ENCODE measurements at places on chromosomes 13 and 19.

DNA sequence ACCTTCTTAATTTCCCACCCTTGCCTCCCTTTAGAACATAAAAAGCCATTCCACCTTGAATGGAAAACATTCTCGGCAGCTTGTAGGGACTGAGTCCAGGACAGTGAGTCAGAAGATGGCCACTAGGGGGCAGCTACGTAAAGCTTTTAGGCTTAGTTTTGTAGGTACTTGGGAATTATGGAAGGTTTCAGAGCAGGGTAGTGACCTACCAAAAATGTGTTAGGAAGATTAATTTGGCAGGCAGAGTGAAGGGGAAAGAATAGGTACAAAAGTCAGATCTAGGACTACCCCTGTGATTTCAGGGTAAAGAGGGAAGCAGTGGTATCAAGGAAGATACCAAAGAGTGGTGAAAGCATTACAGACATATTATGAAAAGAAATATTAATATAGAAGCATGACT is 198.4 kb downstream of the NDFIP2 start:
- DNase-seq: no peak

GRCh38 chr19:16327911-16328823 is 3.5 kb downstream of the KLF2 start:
- DNase-seq: peak; percentile 3

DNA sequence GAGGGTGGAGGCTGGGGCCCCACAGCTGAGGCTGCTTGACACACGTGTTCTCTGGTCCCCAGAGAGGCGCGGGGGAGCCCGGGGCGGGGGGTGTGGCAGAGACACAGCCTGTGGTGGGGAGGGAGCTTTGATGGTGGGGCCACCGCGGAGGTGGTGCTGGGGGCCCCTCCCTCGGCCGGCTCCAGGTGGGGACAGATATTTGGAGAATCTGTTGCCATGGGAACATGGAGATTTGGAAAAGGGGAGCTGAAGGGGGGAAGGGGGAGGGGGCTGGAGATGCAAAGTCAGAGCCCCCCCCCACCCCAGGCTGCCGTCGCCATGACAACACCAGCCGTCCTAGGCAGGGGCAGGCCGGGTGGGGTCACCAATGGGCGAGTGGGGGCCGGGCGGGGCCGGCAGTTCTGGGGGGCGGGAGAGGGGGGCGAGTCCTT is 1.2 kb downstream of the PRKCG start:
- no peak for DNase-seq

- DNase-seq: no peak
These were observed 9.2 kb downstream of the TMED1 start for GRCh38 chr19:10826846-10827245.

- DNase-seq: no peak
These were observed 216.6 kb upstream of the SLC10A2 start for GRCh38 chr13:103282571-103283450.

GRCh38 chr13:109309625-109310363 is 476.6 kb downstream of the IRS2 start:
- DNase-seq: no peak

DNA sequence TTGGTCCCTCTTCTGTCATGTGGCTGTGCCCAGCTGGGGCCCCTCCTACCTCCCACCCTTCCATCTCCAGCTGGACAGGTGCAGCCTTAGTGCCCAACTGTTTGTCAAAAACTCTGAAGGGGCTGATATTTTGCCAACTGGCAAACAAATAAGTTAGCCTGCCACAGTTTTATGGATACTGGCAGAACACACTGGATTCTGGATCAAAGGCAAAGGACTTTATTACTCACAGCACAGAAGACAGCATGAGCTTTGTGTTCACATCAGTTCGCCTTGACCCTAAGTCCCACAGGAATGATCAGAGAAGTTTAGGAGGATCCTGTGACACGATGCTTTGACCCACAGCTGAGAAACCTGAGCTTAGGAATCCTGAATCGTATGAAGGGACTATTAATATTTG is 16.4 kb downstream of the KLK2 start:
- DNase-seq: no peak

DNA sequence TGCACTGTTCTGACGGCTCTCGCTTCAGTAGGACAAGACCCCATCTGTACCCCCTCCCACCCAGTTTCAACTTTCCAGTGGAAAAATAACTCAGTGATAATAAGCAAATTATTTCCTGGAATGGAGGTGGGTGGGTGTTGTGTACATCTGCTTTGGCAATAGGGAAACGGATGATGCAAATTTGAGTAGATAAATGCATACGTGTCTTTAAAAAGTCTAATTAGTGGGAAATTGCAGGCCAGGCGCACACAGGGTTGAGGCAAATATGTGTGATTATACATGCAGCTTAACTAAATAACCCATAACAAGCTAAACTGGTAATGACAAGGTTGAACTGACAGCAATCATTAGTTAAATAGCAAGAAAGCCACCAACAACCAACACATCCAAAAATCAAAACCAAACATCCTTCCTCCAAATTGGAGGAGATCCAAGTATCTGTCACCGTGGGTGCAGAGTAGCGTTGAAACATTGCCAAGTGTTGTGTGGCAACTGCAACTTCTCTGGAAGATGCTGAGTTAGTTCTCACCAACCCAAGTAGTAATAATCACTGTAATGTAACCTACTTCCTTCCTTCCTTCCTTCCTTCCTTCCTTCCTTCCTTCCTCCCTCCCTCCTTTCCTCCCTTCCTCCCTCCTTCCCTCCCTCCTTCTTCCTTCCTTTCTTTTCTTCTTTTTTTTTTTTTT is 54.6 kb downstream of the TRPM4 start:
- DNase-seq: no peak

- DNase-seq: no peak
These were observed 52.1 kb downstream of the SIAH3 start for GRCh38 chr13:45799451-45799850.

DNA sequence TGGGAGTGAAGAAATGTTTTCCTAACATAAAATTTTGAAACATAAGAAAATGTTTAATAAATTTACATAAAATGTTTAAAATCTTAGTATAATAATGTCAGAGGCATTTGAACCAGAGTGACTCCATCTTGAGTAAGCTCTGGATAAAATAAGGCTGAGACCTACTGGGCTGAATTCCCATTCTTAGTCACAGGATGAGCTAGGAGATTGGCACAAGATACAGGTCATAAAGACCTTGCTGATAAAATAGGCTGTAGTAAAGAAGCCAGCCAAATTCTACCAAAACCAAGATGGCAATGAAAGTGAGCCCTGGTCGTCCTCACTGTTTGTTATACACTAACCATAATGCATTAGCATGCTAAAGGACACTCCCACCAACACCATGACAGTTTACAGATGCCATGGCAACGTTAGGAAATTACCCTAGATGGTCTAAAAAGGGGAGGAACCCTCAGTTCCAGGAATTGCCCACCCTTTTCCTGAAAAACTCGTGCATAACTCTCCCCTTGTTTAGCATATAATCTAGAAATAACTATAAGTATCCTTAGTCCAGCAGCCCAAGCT is 1184.0 kb downstream of the UQCRFS1 start:
- no peak for DNase-seq

DNA sequence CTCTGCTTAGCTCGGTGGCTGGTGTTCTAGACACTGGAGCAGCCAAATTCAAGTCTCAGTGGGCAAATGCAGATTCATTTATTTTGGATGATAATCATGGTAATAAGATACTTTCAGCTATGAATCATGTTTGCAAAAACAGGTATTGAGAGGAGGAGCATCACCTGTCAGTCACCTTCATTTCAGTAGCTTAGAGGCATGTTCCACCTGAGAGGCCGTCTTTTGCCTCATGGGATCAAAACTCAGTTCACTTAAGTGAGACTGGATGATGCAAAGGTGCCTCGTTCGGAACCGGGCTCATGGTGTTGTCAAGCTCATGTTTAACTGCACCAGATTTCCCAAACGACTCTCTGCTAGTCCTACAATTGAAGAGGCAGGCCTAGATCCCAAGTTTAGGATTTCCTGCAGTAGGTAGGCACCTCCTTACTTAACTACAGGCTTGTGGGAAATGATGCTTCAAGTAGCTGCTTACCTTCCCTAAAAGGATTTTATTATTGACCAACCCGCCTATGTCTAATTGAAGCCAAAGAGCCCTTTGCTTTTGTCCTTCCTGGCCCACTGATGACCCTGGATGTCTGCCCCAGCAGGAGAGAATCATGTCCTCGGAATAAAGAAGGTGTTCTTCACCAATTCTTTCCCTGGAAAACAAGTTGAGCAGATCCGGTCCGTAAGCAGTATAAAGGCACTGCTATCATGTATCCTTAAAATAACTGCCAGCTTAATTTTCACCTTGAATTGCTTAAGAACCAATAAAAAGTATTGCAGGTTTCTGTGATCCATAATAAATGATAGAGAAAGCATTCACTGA is 60.0 kb downstream of the ZAR1L start:
- no peak for DNase-seq

DNA sequence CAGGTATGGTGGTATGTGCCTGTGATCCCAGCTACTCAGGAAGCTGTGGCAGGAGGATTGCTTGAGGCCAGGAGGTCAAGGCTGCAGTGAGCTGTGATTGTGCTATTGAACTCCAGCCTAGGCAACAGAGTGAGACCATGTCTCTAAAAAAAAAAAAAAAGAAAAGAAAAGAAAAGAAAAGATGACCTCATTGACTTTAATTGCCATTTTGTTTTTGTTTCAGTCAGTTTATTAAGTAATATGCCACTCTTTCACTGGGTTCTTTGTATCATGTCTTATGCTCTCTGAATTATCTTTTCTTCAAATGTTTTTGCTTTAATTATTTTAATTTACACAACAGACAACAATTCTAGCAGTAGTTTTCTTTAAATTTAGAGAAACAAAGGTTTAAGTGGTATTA is 293.8 kb downstream of the TSHZ3 start:
- no peak for DNase-seq

GRCh38 chr13:65829241-65830008 is 1400.7 kb downstream of the PCDH9 start:
- no peak for DNase-seq

DNA sequence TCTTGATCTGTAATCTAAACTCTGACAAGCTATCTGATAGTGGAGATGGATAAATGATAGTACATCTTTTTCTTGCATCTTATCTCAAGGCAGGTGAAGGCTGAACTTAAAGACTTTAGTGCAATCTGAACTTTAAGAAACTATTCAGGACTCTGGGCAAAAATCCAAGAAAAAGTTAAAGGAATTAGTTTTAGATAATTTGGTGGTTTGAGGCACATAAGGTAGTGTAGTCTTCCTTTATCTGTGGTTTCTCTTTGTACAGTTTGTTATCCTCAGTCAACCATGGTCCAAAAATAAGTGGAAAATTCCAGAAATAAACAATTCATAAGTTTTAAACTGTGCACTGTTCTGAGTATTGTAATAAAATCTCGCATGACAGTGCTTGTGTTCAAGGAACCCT is 172.9 kb downstream of the UGGT2 start:
- DNase-seq: no peak

DNA sequence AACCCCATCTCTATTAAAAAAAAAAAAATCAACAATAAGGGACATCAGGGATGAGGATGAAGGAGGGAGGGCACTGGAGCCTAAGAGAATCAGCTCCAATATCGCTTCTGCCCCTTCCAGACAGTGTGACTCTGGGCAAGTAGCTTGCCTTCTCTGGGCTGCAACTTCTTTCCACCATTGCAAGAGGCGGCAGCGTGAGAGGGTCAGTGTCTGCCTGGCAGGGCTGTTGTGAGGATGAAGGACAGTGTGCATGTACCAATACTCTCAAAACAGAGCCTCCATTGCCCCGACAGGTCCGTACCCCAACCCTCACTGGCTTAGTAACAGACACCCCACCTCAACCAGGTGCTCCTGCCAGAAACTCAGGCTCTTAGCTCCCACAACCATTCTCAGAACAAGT is 15.3 kb upstream of the LENG8 start:
- DNase-seq: no peak

GRCh38 chr13:35789335-35790165 is 313.1 kb upstream of the MAB21L1 start:
- DNase-seq: no peak

- DNase-seq: no peak
These were observed 222.0 kb downstream of the PCDH9 start for GRCh38 chr13:67008075-67008668.

DNA sequence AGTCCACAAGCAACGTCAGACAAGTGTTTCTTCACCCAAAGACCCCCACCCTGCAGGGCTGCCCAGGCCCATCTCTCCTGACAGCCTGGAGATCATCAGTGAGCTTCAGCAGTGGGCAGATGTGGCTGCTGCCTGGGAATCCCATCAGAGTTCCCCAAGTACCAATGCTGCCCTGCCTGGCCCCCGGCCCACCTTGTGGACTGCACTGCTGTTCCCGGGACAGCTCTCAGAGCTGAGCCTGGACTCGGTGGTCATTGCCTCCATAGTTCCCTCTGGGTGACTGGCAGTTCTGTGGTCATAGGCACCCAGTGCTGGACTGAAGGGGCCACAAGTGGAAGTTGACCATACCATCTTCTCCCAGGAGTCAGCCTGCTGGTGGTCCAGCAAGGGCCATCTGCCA is 24.5 kb upstream of the ZNF492 start:
- DNase-seq: no peak

DNA sequence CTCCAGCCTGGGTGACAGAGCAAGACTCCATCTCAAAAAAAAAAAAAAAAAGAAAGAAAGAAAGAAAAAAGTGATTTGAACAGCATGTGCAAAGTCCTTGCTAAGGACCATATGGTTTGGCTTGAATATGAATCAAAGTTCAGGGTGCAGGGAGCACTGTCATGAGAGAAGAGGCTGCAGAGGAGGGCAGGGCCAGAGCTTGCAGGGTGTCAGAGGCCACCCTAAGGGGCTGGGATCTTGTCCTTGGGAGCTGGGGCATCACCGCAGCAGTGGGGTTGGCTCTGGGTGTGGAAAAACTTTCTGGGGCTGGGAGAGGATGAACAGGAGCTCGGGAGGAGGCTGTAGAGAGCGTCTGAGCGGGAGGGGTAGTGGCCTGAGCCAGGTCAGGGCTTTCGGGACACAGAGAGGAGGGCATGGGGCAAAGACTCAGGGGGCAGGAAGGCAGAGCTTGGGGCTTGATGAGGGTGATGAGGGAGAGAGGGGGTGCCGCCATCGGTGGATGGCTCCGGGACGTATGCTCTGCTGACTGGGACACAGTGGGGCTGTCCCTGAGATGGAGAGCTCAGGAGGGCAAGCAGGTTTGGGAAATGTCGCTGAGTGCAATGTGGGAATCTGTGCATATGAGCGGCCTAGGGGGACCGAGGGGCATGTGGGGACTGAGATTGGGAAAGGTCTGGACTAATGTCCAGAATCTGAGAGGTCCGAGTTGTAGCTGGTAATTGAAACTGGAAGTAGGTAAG is 3.0 kb downstream of the TRPM4 start:
- DNase-seq: no peak

DNA sequence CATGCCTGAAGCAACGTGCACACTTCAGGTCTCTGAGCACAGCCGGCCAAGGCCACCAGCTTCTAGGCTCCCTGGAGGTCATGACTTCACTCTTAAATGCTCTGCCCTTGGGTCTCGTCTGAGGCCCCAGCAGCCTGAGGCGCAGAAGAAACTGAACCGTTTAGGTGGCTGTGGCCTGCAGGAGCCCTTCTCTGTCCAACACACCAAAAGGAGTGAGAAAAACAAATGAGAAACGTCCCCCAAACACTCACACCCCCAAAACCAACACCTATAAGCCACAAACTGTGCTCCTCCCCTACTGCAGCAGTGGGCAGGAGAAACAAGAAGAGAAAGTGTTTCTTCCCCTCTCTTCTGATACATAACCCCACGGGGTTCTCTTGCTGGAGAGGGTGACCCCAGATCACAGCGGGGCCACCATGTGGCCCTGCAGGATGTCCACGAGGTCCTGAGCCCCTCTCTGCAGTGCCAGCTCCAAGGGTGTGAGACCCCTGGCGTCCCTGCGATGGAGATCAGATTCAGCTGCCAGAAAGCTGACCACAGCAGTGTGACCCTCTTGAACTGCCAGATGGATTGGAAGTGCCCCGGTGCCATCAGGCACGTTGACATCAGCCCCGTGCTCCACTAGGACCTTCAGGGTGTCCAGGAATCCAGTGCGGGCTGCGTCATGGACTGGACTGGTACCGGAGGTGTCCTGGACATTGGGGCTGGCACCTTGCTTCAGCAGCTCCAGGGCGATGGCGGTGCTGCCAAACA is 1.0 kb upstream of the KRI1 start:
- DNase-seq: no peak

All from stimulated activated CD4-positive, alpha-beta T cell treated with anti-CD3 and anti-CD28 coated beads, TNF-alpha, amount 100 ng/mL, for 24 hours (primary cell).